Vagina (tissue), 2 donors: ENCODE measurements at places on chromosomes 6 and 20. TPM values are rescaled to one million over a fixed set of nuclear protein-coding genes. Genes with fewer than 3 reads are reported as not detected.

The SERPINB1 gene
- total RNA-seq: 38.1 TPM

The LYRM4 gene
- 19.2 TPM for total RNA-seq

The SNAP91 gene
- 4.7 TPM for total RNA-seq

The DCBLD1 gene
- total RNA-seq: 14.2 TPM

The CNBD2 gene
- total RNA-seq: 2.7 TPM

The ADISSP gene
- 16.0 TPM for total RNA-seq

The OGFR gene
- 43.7 TPM for total RNA-seq

The FIG4 gene
- 15.2 TPM for total RNA-seq

- no peaks in the 10 kb centered on the region for H3K4me1 ChIP-seq
- no peaks in the 10 kb centered on the region for H3K36me3 ChIP-seq
- H3K27ac ChIP-seq: no peak overlapping the region
- H3K27me3 ChIP-seq: no peaks in the 10 kb centered on the region
- no peak for DNase-seq
Observed at GRCh38 chr6:74284284-74284683, 588.3 kb downstream of the CD109 start.

DNA sequence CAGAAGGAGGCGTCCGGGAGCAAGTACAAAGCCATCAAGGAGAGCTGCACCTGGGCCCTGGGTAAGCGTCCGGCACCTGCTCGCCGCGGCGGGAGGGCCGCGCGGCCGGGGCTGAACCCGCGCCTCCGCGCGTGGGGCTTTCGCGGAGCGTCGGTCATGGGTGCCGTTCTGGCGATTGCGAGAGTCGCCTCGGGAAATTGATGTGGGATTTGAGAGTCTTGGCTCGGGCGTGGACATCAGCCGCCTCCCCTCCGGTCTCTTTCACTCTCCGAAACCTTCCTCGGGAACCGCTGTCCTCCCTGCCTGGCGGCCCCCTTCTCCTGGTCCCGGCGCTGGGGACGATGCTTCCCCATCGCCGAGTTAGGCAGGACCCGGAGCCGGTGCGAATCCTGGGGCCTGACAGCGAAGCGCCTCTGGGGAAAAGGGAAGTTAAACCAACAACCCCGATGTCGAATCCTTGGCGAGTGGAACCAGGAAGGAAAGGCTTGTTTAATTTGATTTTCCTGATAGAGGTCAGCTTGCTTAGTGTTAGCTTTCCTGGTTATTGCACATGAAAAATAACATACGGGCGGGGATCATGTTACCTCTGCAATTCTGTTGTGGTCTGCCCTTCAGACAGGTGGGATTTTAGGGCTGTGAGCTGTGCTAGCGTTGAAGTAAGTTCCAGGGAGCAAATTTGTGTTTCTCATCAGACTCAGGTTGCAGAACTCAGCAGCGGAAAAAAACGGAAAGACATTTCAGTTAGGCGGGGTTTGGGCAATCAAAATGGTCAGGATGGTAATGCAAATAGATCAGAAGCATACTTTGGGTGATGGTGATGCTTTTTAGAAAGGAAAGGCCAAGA lies 594 bp downstream of the ARFGEF3 start:
- no peak for DNase-seq
- H3K27ac ChIP-seq: no peak overlapping the region
- H3K36me3 ChIP-seq: no peaks in the 10 kb centered on the region
- no peaks in the 10 kb centered on the region for H3K27me3 ChIP-seq
- H3K4me3 ChIP-seq: peak overlapping the region; percentile 61

DNA sequence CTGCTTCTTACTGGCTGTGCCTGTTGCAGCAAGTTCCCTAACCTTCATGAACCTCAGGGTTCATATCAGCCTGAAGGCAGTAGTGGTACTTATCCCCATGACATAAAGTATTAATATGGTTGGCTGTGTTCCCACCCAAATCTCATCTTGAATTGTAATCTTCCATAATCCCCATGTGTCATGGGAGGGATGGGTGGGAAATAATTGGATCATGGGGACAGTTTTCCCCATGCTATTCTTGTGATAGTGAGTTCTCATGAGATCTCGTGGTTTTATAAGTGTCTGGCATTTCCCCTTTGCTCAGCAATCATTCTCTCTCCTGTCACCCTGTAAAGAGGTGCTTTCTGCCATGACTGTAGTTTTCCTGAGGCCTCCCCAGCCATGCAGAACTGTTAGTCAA lies 61.8 kb downstream of the FAM229B start:
- peaks cover 15% of the 10 kb centered on the region for H3K4me1 ChIP-seq
- DNase-seq: no peak
- peak overlapping the region; percentile 77 for H3K27ac ChIP-seq
- peaks cover 5% of the 10 kb centered on the region for H3K36me3 ChIP-seq

- no peak for DNase-seq
- no peak overlapping the region for H3K27ac ChIP-seq
- no peaks in the 10 kb centered on the region for H3K27me3 ChIP-seq
- no peaks in the 10 kb centered on the region for H3K4me1 ChIP-seq
- peaks cover under 1% of the 10 kb centered on the region for H3K36me3 ChIP-seq
- no peak overlapping the region for H3K4me3 ChIP-seq
Observed at GRCh38 chr6:143125455-143125854, 64.8 kb downstream of the AIG1 start.

- H3K4me3 ChIP-seq: no peak overlapping the region
- H3K4me1 ChIP-seq: no peaks in the 10 kb centered on the region
- no peak for DNase-seq
- no peaks in the 10 kb centered on the region for H3K27me3 ChIP-seq
Observed at GRCh38 chr20:6739406-6739805, 28.1 kb upstream of the BMP2 start.

DNA sequence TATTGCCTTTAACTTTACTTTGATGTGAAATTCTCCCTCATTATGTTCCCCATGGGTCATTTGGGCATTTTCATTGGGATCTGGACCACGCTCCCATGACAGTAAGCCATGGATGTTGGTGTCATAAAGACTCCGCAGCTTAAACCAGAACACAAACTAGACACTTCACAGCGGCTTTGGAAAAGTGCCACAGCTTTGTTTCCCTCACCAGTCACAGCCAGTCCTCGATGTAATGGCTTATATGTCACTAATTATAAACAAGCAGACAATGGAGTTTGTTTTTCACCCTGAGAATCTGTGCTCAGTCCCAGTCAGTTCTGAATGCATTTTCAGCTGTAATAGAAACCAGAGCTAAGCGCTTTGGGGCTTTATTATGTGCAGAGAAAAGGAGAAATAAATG lies 23.2 kb upstream of the DAAM2 start:
- H3K4me1 ChIP-seq: no peaks in the 10 kb centered on the region
- H3K36me3 ChIP-seq: no peaks in the 10 kb centered on the region
- no peak overlapping the region for H3K4me3 ChIP-seq
- no peak overlapping the region for H3K27ac ChIP-seq
- no peaks in the 10 kb centered on the region for H3K27me3 ChIP-seq

GRCh38 chr6:56958481-56958880 lies 3.6 kb downstream of the BEND6 start:
- H3K4me1 ChIP-seq: peaks cover 7% of the 10 kb centered on the region
- H3K27me3 ChIP-seq: no peaks in the 10 kb centered on the region
- no peak overlapping the region for H3K4me3 ChIP-seq
- no peak overlapping the region for H3K27ac ChIP-seq
- DNase-seq: no peak
- no peaks in the 10 kb centered on the region for H3K36me3 ChIP-seq

- H3K4me1 ChIP-seq: peaks cover 32% of the 10 kb centered on the region
- no peaks in the 10 kb centered on the region for H3K27me3 ChIP-seq
- H3K4me3 ChIP-seq: no peak overlapping the region
- H3K27ac ChIP-seq: peak overlapping the region; percentile 66
- no peak for DNase-seq
Observed at GRCh38 chr6:149037051-149037671, 280.4 kb upstream of the TAB2 start.

- peaks cover 20% of the 10 kb centered on the region for H3K4me1 ChIP-seq
- H3K4me3 ChIP-seq: no peak overlapping the region
- no peaks in the 10 kb centered on the region for H3K27me3 ChIP-seq
- DNase-seq: no peak
- no peaks in the 10 kb centered on the region for H3K36me3 ChIP-seq
- H3K27ac ChIP-seq: peak overlapping the region; percentile 69
Observed at GRCh38 chr20:49400904-49401303, 81.6 kb downstream of the KCNB1 start.

DNA sequence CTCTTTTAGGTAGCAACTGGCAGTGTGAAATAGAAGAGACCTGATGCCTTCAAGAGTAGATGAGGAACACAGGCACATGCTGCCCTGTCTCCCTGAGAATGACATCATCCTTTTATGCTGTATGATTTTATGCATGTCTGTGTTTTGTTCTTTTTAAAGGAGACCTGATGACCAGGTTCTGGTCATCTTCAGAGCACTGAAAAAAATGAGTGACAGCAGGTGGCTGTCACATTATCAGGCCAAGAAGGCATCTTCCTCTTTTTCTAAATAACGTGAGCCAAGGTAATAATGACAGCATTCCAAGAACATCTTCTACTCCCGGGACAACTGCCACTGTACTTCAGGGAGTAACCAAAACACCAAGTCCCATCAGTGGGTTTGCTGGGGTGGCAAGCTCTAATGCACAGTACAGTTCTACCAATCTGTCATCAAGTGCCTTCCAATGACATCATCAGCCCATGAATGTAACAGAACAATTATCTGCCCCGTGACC lies 28.9 kb downstream of the CNKSR3 start:
- H3K36me3 ChIP-seq: no peaks in the 10 kb centered on the region
- peaks cover 24% of the 10 kb centered on the region for H3K4me1 ChIP-seq
- H3K4me3 ChIP-seq: no peak overlapping the region
- DNase-seq: no peak
- no peak overlapping the region for H3K27ac ChIP-seq

- no peaks in the 10 kb centered on the region for H3K4me1 ChIP-seq
- no peaks in the 10 kb centered on the region for H3K36me3 ChIP-seq
- DNase-seq: no peak
Observed at GRCh38 chr20:64238851-64239387, 16.6 kb upstream of the PCMTD2 start.

DNA sequence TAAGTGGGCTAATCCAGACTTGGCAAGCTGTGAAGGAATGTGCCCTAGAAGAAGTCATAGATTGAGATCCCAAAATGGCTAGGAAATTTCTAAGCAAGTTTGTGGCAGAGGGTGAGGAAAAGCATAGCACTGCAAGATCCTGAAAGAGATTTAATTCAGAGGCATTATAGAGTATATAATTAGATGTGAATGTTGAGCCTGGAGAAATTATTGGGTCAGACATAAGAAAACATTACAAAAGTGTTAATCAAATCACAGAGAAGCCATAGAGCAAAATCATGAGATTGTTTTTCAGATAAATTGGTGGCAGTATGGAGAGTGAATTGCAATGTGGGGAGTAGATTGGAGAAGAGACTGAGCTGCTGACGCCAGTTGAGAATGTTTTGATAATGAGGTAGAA lies 90.0 kb downstream of the CD2AP start:
- no peak overlapping the region for H3K4me3 ChIP-seq
- no peak for DNase-seq
- no peaks in the 10 kb centered on the region for H3K4me1 ChIP-seq
- H3K27me3 ChIP-seq: no peaks in the 10 kb centered on the region

DNA sequence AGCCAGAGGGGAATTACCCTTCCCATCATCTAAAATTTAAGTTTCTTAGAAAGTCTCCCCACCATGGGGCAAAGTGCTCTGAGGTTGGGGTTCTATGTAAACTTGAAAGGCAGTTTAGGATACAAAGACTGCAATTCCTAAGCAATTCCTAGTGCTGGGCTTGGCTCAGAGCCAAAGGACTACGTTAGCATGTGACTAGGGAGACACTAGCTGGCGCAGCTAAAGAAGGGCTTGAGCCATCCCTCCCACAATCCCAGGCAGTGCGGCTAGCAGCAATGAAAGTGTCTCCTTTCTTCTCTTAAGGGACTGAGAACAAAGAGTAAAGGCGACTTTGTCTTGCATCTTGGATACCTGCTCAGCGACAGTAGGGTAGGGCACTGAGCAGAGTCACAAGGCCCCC lies 306.6 kb upstream of the FKBP1C start:
- H3K4me1 ChIP-seq: no peaks in the 10 kb centered on the region
- H3K4me3 ChIP-seq: no peak overlapping the region
- H3K27me3 ChIP-seq: no peaks in the 10 kb centered on the region
- no peak for DNase-seq
- no peak overlapping the region for H3K27ac ChIP-seq

GRCh38 chr6:6826095-6826901 lies 237.8 kb downstream of the LY86 start:
- DNase-seq: no peak
- no peaks in the 10 kb centered on the region for H3K36me3 ChIP-seq
- no peaks in the 10 kb centered on the region for H3K27me3 ChIP-seq
- H3K4me1 ChIP-seq: peaks cover 19% of the 10 kb centered on the region
- H3K27ac ChIP-seq: peak overlapping the region; percentile 55

DNA sequence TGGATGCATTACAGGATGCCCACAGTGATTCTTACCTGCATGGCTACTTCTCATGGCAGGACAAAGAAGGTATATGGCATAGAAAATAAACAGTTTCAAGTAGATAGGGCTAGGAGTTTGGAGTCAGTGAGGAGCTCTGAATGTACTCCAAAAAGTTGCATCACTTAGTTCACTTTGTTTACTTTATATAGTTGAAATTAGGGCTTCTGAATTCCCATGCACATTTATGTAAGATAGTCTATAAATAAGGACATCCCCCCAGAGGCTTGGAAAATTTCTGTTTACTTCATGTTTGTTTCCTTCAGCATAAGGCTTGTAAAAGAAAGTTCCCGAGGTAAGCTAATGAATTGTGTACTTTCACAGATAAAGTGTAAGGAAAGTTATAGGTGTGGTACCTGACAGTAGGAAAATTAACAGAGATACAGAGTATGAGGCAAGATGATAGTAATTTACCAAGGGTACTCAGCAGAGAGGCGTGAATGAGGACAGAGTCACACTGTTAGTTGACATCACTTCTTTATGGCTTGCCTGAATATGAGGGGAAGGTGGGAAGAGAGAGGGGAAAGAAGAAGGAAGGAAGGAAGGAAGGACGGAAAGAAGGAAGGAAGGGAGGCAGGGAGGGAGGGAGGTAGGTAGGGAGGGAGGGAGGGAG lies 51.1 kb downstream of the ADTRP start:
- no peak overlapping the region for H3K27ac ChIP-seq
- DNase-seq: no peak

DNA sequence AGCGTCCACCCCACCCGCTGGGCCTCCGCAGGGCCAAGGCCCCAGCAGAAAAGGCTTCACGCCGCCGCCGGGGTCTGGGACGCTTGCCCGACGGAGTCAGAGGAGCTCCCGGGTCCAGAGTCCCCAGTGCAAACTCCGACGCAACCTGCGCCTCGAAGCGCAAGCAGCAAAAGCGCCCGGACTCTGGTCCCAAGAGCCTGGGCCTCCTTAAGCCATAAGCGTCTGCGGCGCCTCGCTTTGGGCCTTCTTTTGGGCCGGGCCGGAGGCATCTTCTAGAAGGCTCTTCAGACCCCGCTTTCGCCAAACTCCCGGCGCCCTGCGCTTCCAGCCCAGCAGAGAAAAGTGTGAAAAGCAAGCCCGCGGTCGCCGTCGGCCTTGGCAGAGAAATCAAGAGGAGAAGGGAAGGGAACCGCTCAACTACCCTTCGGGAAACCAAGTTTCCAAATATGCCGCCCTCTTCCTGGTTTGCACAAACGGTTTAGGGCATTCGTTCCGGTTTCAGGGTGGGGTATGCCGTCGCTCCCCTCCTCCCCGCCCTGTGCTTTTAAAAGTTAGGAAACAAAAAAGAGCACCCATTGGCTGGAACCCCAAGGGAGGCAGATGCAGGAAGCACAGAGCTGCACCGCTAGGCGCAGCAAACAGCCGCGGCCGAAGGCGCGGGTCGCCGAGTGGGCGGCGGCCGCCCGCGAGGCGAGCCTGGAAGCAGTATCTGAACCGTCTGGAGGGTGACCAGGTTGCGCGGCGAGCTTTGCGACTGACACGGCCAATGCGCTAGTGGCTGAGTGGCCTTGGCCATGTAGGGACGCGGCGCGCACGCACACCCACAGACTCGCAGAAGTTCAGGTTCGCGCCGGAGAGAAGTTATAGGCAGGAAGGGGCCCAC lies 1.2 kb downstream of the TBX18 start:
- H3K36me3 ChIP-seq: no peaks in the 10 kb centered on the region
- peaks cover 19% of the 10 kb centered on the region for H3K27me3 ChIP-seq
- H3K4me1 ChIP-seq: peaks cover 9% of the 10 kb centered on the region
- H3K4me3 ChIP-seq: peak overlapping the region; percentile 55
- DNase-seq: no peak
